Psoas muscle (tissue), 8 donors: ENCODE measurements at places on chromosomes 2 and 18. TPM values are rescaled to one million over a fixed set of nuclear protein-coding genes. Genes with fewer than 3 reads are reported as not detected.

CD226 gene
- 0.24 TPM for total RNA-seq

MZT2B gene
- 153 TPM for total RNA-seq

SH3BP4 gene
- total RNA-seq, result 7.6 TPM

- no peak for DNase-seq
Measured at GRCh38 chr2:169091256-169091655, 21.9 kb downstream of the DHRS9 start.

GRCh38 chr2:100610381-100610831, 47.6 kb downstream of the PDCL3 start:
- DNase-seq, result peak; percentile 71

DNA sequence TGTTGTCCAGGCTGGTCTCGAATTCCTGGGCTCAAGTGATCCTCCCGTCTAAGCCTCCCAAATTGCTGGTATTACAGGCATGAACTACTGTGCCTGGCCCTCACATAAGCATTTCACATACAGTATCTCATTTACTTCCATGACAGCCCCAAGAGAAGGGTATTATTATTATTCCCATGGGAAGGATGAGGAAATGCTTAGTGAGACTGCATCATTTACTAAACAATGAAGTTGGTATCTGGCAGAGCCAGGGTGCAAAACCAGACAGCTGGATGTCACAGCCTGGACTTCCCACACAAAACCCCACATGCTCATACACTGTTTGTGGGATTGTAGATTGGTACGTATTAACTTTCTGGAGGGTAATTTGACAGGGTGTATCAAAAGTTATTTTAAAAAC, 29.9 kb downstream of the DAPL1 start:
- no peak for DNase-seq

DNA sequence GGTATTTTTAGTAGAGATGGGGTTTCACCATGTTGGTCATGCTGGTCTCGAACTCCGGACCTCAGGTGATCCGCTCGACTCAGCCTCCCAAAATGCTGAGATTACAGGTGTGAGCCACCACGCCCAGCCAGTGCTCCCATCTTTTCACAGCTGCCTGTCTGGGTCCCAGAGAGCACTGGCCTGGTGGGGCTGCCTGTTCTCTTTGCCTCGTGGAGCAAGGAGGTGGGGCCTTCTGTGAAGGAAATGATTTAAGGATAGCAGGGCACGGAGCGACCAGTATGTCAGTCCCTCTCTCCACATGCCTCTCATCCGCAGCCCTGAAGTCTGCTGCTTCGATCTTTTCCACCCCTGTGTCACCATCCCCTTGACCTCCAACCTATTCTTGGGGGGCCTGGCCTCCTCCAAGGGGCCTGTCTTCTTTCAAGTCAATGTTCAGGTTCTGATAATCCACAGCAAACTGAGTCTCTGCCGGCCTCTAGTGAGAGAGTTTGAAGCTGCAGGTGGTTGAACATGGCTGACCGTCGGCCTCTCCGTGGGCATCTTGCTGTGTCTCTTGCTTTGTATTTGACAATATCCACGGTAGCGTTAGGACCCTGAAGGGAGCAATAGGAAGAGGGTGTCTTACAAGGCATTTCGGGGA, 28.2 kb upstream of the GIGYF2 start:
- DNase-seq, result no peak

- DNase-seq, result no peak
Measured at GRCh38 chr2:78029392-78029995, 507.3 kb upstream of the LRRTM4 start.

DNA sequence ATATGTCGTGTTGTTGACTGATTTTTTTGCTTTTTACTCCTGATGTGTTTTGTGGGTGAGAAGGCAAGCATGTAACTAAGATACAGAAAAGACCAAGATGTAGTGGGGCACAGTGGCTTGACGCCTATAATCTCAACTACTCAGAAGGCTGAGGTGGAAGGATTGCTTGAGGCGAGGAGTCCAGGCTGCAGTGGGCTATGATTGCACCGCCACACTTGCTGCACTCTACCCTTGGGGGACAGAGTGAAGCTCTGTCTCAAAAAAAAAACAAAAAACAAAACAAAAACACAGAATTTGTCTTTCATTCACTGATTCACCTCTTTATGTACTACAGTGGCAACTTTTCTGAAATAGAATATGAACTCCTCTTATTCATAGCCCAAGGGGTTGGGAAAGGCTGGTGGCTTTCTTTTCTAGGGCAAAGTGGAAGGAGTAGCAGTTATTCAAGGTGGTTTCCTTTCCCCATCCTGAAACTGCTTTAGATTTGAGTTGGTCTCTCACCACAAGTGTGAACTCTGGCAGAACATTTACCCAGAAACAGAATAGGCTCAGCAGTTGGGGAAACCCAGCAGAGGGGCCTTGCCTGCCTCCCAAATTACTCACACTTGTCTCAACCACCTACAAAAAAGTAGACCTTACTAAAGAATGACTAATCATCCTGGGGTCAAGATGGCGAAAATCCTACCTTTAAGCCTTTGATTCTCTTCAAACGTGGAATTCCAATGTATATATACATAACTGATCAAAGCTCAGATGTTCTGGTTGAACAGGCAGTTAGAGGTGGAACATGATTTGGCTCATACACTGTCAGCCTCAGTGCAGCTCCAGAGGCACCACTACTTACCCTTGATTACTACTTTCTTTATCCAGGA, 6.5 kb downstream of the TANK start:
- no peak for DNase-seq

- no peak for DNase-seq
Measured at GRCh38 chr2:98473995-98474780, 29.5 kb downstream of the INPP4A start.

- no peak for DNase-seq
Measured at GRCh38 chr2:230944757-230945372, 19.8 kb upstream of the GPR55 start.
